ENCODE measurements at places on chromosomes 2 and 18. TPM values are rescaled to one million over a fixed set of nuclear protein-coding genes. Genes with fewer than 3 reads are reported as not detected.

Gene IMMT
- total RNA-seq = 108 TPM

GRCh38 chr2:105328281-105329196 is 996 bp downstream of the TGFBRAP1 start:
- DNase-seq = no peak

GRCh38 chr2:135175177-135175576 is 123.1 kb downstream of the RAB3GAP1 start:
- no peak for DNase-seq

DNA sequence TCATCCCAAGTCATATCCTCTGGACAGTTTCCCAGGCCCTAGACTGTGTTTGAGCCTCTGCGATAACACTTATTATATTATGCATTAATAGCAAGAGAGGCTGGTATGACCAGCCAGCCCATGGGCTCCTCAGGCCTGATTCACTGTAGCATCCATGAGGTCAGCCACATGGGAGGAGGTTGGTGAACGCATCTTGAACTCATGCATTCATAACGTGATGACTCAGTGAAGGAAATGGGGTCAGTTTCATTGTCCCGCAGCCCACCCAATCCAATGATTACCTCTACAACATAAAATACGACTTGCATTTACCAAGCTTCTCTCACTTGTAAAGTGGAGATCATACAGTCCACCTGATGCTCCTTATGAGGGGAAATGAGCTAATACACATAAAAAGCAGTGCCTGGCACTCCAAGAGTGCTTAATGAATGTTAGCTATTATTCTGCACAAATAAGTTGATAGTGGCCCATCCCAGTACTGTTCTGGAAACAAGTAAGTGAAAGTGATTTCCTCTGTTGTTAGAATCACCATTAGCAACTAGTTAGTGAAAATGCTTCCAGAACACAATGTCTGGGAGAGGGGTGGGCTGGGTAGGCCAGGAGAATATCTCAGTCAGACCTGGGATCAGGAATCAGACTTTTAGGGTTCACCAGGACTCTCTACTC is 46.1 kb upstream of the CELF4 start:
- no peak for DNase-seq

Gene MARCHF4
- 7.7 TPM for total RNA-seq

GRCh38 chr2:60586081-60586480 is 32.6 kb upstream of the BCL11A start:
- DNase-seq = no peak

Gene EPB41L3
- not detected for total RNA-seq

GRCh38 chr2:129863350-129863749 is 116.1 kb upstream of the RAB6C start:
- DNase-seq = no peak

Gene DNAH6
- total RNA-seq = not detected

GRCh38 chr2:217948897-217949296 is 53.9 kb downstream of the TNS1 start:
- no peak for DNase-seq

GRCh38 chr2:4803396-4803795 is 888.8 kb upstream of the SOX11 start:
- DNase-seq = no peak

DNA sequence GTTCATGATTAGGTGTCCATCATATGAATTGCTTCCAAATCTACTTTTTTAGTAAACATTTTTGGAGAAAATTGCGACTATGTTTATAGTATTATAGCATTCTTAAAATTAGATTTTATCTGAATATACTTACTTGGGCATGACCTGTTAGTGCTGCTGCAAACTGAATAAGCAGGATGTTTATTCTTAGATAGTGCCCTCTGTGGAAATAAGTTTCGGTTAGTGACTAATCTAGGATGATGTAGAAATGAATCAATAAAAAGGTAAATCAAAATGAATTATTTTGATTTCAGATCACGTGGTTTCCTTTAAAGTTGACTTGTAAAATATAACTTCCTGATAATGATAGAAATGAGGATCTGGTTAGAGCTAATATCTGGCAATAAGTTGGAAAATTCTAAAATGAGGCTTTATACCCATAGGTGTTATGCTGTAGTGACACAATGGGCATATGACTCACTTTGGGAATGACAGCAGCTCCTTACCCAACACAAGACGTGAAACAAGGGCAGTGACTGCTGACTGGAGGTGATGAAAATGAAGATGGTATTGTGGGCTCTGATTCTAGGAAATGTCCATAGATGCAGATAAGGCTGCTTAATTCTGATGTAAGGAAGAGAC is 165.8 kb upstream of the TCF4 start:
- no peak for DNase-seq

Gene AGAP1
- 91.4 TPM for total RNA-seq

GRCh38 chr18:59200787-59201186 is 19.2 kb upstream of the GRP start:
- DNase-seq = no peak

Gene UCN
- 2.8 TPM for total RNA-seq

- no peak for DNase-seq
These were observed 620.2 kb downstream of the KCNJ3 start for GRCh38 chr2:155318710-155319109.

DNA sequence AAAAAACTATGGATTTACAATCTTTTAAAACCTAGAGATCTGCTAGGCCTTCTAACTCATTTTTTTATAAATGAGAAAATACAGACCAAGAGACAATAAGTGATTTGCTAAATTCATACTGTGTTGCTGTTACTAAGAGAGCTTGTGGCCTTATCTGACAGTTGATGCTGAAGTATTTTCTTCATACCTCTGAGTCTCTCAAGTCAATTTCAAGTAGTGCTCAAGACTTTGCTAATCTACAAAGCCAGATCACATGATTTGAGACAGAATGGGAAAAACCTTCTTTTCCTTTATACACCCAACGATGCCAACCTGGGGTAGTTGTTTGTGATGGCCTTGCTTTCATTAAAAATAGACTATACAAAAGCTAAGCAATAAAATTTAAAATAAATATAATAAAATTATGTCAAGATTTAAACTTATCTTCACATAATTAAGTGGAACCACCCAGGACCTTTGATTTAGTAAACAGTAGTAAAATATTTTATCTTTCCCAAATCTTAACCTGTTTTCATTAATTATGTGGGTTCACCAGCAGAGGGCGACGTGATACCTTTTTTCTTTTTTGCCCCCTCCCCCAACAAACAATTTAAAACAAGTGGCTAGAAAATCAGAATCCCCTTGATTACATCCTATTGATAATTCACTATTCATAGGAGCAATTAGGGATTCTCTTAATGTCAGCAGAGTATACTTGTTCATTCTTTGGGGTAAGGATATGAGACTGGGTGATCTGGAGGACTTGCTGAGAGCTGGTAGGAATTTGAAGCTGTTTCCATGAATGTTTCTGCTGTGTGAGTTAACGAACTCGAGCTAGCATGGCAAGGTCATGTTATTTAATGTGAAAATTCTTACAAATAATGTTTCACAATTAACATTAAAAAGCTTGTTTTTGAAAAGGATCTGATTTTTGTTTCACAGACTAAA is 49.6 kb upstream of the SLC5A7 start:
- DNase-seq = no peak

GRCh38 chr18:75052475-75052874 is 156.5 kb downstream of the PTGR3 start:
- DNase-seq = no peak

DNA sequence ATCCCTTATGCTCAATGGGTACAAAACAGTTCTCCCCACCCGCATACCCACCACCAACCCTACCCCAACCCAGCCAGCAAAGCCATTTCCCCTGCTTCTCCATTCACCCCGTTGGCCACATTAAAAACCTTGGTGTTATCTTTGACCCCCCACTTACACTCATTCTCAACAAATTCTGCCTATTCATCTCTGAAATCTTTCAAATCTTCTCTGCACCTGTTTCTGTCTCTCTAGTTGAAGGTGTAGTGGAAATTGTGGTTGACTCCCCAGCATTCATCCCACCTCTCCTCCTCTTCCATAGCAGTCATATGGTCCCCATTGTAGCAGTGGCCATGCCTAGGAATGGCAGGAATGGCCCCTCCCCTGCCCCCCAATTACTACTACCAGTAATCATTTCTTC is 20.5 kb upstream of the TET3 start:
- no peak for DNase-seq

GRCh38 chr18:47871288-47871687 is 59.2 kb downstream of the SMAD2 start:
- no peak for DNase-seq

GRCh38 chr2:181586569-181587081 is 70.3 kb downstream of the CERKL start:
- no peak for DNase-seq

GRCh38 chr18:23872701-23873550 is 141.6 kb upstream of the TTC39C start:
- DNase-seq = peak; percentile 95

DNA sequence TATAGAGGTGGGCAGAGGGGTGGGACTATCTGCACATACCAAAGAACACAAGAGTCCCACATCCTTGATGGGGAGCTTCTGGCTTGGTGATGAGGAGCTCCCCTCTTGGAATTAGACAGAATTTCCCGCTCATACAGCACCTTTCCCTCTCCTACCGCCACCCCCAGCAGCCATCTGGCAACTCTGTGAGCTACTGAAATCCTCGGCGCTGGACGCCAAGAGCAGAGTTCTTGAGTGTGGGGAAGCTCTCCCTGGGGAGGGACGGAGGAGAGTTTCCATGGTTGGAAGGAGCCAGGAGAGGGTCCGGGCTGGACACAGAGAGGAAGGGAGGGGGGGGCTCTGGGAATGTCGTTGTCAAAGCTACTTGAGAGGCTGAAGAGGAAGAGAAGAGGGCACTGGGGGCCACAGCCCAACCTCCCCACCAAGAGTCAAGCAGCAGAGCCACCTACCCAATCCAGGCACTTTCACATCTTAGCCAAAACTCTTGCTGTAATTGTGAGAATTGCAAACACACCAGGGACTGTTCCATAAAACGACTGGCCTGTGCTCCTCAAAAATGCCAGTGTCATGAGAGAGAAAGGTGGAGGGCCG is 89.4 kb upstream of the MCFD2 start:
- DNase-seq = no peak

DNA sequence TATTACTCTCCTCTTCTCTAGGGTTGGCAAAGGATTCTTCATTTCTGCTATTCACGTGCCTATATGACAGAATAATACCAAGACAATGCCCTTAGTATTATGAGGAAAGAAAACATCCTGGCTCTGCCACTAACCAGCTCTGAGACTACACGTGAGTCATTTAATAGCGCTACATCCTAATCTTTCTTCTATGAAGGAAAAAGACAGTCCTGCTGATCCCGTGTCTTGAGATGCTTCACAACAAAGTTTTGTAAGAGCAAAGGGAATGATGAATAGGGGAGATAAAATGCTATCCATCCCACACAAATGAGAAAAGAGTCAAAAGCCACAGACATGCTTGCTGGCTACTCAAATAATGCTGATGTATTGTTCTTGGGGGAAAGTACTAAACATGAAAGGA is 152.8 kb downstream of the PID1 start:
- no peak for DNase-seq

All from PC-9 (cell line).